ENCODE measurements at places on chromosomes 12 and 14.

DNA sequence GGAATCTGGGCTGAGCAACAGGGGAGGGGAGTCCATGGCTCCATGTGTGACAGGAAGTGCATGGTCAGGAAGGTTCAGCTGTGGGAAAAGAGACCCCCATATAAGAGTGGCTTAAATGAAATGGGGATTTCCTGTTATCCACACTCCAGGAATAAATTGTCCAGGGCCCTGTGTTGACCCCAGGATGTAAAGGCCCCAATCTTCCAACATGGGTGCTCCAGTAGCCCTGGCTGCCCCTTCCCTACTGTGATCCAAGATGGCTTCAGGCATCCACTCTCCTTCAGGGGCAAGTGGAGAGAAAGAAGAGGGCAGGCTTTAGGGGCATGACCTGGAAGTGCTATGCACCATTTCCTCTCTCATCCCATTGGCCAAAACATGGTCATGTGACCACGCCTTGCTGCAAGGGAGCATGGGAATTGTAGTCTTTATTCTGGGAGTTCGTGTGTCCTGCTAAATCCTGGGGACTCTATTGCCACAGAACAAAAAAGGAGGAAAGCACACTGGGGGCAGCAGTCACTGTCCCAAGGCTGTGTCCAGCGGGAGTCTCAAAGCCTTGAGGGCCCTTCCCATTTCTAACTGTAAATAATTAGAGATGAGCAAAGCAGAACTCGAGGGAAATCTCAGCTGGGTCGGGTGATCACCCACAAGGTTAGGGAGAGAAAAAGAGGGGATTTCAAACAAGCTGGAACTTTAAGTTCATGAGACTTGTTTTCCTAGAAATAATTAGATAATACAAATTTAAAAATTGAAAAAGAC lies 289.2 kb downstream of the ADGRD1 start:
- no peak for DNase-seq

GRCh38 chr12:67958187-67958586 lies 31.1 kb upstream of the IFNG-AS1 start:
- no peak for DNase-seq

GRCh38 chr14:92314182-92314581 lies 8.8 kb upstream of the SLC24A4 start:
- no peak for DNase-seq

DNA sequence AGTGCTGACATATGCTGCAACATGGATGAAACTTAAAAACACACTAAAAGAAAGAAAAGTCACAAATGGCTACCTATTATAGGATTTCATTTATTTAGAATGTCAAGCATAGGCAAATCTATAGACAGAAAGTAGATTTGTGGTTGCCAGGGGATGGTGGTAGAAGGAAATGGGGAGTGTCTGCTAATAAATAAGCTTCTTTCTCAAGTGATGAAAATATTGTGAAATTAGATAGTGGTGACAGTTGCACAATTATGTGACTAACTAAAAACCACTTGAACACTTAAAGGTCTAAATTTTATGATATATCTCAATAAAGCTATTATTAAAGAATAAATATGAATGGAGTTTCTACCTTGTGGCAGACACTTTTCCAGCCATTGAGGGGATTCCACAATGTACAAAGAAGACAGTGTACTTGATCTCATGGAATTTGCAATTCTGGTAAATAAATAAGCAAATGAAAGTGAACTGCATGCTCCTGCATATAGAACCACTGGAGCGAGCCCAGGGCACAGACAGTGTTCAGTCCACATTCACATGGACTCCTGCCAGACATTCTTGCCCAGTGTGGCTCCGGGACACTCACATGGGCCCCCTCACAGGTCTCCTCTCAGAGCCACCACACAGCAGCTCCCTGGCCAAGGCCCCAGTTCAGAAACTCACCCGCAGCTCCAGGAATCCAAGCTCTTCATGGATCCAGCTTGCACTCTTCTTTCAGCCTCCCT lies 107.1 kb upstream of the ARID2 start:
- no peak for DNase-seq

GRCh38 chr14:30756594-30756993 lies 117.8 kb upstream of the COCH start:
- DNase-seq = no peak

GRCh38 chr12:59431266-59431665 lies 164.6 kb upstream of the SLC16A7 start:
- no peak for DNase-seq

DNA sequence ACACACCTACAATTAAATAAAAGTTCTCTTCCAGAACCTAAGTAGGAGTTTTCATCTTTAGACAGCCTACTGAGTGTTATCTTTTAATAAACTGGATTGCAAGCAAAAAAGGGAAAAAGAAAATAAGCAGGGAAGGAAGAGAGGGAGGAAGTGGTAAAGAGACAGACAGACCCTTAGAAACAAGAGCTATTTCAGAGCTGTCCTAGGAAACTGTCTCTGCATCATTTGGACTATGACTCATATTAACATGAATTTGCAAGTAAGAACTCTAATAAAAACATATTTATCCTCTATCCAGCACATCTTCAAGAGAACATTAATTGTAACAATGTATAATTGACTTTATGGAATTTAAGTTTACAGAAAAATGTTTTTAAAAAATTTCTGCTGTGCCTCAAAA lies 438.8 kb upstream of the USP15 start:
- no peak for DNase-seq

DNA sequence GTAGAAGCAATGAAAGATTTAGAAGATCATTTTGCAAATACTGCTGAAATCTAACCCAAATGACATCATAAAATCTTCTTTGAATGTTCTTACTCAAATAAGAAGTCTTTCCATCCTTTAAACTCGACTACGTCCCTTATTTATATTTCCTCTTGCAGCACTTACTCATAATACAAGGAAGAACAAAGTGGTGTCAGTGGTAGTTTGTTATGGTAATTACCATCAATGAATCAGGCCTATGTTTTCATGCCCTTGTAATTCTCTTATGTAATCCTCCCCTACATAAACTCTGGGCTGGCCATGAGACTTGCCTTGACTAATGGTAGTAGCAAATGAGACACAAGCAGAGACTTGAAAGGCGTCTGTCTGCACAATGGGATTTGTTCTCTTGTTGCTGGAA lies 17.0 kb downstream of the EEA1 start:
- no peak for DNase-seq

DNA sequence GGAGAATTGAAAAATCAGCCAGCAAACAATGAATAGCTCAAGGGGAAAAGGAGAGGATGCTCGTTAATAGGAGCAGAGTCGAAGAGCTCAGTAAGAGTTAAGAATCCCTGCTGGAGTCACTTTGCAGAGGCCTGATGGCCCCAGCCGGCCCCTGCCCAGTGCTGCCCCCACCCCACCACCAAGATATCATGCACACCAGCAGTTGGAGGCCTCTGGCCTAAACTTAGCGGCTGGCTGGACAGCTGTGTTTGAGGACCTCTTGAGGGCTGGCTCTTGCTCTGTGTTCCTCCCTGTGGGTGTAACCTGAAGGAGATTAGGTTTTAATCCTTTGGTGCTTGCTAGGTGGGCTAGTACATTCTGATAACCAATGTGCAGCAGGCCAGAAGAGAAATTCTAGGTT lies 142.0 kb downstream of the PLXNC1 start:
- DNase-seq = no peak

GRCh38 chr14:103302966-103303365 lies 31.1 kb upstream of the EIF5 start:
- no peak for DNase-seq

GRCh38 chr14:57060276-57060955 lies 208.3 kb downstream of the EXOC5 start:
- DNase-seq = no peak

GRCh38 chr12:128920468-128920867 lies 67.2 kb downstream of the GLT1D1 start:
- no peak for DNase-seq

- no peak for DNase-seq
Measured at GRCh38 chr12:12214635-12215131, 52.2 kb downstream of the LRP6 start.

DNA sequence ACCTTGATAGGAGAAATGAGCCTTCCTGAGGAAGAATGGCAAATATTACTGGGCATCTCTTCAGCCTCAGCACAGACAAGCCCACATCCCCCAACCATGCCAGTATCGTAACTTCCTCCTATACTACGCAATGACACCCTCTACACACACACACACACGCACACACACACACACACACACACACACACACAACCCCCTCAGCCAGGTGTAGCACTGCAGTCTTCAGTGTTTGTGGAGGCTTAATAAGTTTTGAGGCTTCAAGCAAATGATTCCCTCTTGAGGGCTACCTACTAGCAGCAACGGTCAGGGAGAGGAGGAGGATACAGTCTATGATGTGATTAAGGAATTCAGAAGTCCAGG lies 1.6 kb downstream of the DGKA start:
- no peak for DNase-seq

GRCh38 chr12:54215989-54216796 lies 27.4 kb upstream of the SMUG1 start:
- no peak for DNase-seq

DNA sequence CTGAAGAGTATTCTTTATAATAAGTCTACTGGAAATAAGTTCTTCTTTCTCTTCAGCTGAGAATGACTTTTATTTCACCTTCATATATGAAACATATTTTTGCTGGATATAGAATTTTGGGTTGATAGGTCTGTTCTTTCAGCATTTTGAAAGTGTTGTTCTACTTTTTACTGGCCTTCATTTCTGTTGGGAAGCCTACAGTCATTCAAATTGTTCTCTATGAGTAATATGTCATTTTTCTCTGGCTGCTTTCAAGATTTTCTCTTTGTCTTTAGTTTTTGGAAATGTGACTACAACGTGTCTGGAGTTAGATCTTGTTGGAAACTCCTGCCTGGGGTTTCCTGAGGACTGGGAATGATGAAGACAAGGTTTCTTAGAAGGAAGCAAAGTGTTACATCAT lies 10.0 kb downstream of the FGFR1OP2 start:
- DNase-seq = no peak

GRCh38 chr12:6941267-6941666 lies 2.3 kb upstream of the RNU7-1 start:
- no peak for DNase-seq

DNA sequence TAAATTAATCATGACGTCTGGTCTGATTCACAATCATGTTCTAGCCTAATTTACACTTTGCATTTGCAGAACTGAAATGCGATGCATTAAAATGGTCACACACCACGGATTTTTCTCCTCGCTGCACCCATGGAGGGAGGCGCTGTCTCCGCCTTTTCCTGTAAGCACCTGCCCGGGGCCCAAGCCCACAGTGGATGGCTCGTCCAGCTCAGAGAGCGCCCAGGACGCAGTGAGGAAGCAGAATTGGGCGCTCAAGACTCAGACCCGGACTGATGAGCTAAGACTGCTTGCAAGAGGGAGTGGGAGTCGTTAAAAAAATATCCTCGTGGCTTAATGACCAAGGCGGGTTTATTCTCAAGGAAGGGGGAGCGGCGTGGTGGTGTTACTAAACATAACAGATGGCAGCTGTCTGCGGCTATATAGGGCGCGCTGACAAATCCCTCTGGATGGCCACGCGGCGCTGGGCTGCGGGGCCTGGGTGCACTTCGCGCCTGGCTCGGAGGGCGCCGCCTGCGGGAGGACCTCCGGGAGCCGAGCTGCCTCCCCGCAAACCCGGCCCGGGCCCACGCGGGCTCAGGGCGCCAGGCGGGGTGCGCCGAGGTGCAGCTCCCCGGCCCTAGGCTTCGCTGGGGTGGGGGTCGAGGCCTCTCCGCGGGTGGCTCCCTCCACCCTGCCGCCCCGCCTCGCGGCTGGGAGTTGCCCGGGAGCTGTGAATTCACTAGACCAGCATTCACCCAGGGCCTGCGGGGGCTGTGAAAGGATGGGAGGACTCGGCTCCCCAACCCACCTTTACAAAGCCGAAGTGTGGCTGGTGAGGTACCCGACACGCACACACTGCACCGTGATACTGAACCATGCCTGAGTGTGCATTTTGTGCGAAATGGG lies 78.7 kb downstream of the PPM1A start:
- no peak for DNase-seq
